ENCODE measurements at places on chromosomes 7 and 10.
A peak's percentile ranks its signal among the peaks of the same experiment; 100 is the strongest.

GRCh38 chr7:155363852-155364600, 66.3 kb downstream of the INSIG1 start:
- H3K4me3 ChIP-seq, result no peak overlapping the region
- no peak for DNase-seq
- H3K4me1 ChIP-seq, result peaks cover 50% of the 10 kb centered on the region
- H3K27me3 ChIP-seq, result peaks cover 53% of the 10 kb centered on the region
- no peak overlapping the region for H3K27ac ChIP-seq

DNA sequence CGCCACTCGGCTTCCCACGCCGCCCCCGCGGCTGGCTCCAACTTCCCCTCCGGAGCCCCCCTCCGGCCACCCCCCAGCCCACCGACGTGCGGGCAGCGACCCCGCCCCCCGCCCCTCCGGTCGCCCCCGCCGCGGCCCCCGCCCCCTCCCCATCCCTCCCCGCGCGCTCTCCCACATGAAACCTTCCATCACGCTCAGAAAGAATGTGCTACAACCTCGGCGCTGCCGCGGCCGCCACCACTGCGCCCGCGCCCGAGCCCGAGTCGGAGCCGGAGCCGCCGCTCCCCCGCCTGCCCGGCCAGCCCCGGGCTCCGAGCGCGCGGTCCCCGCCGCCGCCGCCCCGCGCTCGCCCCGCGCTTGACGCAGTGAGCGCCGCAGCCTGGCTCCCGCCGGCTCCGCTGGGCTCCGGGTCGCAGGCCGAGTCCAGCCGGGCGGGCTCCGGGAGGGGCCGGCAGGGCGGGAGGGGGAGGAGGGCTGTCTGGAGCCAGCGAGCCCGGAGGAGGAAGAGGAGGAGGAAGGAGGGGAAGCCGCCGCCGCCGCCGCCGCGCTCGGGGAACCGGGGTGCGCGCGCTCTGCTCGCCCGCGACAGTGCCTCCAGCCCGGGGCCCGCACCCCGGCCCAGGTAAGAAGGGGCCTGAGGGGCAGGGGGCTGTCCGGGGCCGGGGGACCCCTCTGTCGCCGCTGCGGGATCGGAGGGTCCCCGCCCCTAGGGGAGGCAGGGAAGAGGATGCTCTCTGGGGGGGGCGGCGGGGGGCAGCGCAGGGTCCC, 4.3 kb upstream of the ELFN1 start:
- no peak overlapping the region for H3K27ac ChIP-seq
- peak overlapping the region; percentile 54 for H3K4me3 ChIP-seq
- no peak for DNase-seq

DNA sequence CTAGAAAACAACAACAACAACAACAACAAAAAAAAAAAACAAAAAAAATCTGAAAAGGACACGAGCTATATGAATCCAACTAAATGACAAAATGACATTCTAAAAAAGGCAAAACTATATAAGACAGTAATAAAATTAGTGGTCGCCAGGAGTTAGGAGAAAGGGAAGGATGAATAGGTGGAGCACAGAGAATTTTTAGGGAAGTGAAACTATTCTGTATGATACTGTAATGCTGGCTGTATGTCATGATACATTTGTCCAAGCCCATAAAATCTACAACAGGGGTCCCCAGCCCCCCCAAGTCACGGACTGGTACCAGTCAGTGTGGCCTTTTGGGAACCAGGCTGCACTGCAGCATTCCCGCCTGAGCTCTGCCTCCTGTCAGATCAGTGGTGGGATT, 2.8 kb upstream of the PUS7 start:
- no peaks in the 10 kb centered on the region for H3K27me3 ChIP-seq
- no peak overlapping the region for H3K27ac ChIP-seq
- peaks cover 34% of the 10 kb centered on the region for H3K4me1 ChIP-seq
- no peak for DNase-seq
- H3K4me3 ChIP-seq, result no peak overlapping the region

GRCh38 chr10:33289776-33290175, 44.7 kb downstream of the NRP1 start:
- H3K27ac ChIP-seq, result no peak overlapping the region
- no peaks in the 10 kb centered on the region for H3K36me3 ChIP-seq
- no peaks in the 10 kb centered on the region for H3K27me3 ChIP-seq
- DNase-seq, result no peak
- no peak overlapping the region for H3K4me3 ChIP-seq
- no peaks in the 10 kb centered on the region for H3K4me1 ChIP-seq

- H3K36me3 ChIP-seq, result no peaks in the 10 kb centered on the region
- no peak for DNase-seq
- H3K27ac ChIP-seq, result no peak overlapping the region
Observed at GRCh38 chr7:48144291-48144768, 26.9 kb upstream of the ABCA13 start.

GRCh38 chr10:44807451-44807850, 103.7 kb upstream of the TMEM72 start:
- no peaks in the 10 kb centered on the region for H3K4me1 ChIP-seq
- no peak overlapping the region for H3K4me3 ChIP-seq

GRCh38 chr7:101870361-101871062, 53.1 kb downstream of the CUX1 start:
- H3K27ac ChIP-seq, result peak overlapping the region; percentile 22
- H3K36me3 ChIP-seq, result peaks cover 3% of the 10 kb centered on the region
- no peak overlapping the region for H3K4me3 ChIP-seq
- H3K27me3 ChIP-seq, result no peaks in the 10 kb centered on the region

DNA sequence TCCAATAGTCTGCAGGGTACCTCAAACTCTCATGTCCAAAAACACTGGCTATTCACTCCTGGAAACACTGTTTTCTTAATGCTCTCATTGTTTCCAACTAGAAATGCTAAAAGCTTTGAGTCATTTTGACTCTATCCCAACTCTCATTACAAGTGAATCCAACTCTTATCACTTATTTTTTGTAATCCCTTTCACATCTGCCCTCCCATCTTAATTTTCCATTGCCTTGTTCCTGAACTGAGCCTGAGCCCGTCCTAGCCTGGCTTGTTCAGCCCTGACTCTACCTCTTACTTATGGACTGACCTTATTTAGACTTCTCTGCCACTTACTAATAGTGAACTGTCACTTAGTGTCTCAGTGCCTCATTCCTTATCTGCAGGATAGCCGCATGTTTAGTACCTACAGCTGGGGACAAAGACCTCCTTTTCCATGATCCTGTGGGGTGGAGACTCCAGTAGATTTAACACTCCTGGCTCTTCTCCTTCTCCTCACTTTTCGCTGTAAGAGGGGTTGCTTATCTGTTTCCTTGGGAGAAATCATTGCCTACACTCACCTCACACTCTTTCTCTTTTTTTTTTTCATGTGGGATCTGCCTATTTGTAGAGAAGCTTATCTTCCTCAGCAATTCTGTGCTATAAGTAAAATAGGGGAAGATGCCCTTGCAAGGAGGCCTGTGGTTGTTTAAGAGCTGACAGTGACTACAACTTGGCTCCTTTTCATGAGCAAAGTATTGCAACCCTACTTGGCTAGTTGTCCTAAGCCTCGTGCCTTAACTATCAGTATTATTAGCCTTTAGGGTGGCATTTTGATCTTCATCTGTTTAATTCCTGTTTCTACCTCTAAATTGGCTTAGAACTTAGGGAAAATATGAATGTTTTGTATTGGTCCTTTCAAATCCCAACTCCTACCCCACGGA, 56.4 kb downstream of the SLC16A12 start:
- DNase-seq, result no peak
- H3K4me1 ChIP-seq, result peaks cover 14% of the 10 kb centered on the region
- H3K36me3 ChIP-seq, result no peaks in the 10 kb centered on the region
- no peak overlapping the region for H3K27ac ChIP-seq
- H3K4me3 ChIP-seq, result no peak overlapping the region

DNA sequence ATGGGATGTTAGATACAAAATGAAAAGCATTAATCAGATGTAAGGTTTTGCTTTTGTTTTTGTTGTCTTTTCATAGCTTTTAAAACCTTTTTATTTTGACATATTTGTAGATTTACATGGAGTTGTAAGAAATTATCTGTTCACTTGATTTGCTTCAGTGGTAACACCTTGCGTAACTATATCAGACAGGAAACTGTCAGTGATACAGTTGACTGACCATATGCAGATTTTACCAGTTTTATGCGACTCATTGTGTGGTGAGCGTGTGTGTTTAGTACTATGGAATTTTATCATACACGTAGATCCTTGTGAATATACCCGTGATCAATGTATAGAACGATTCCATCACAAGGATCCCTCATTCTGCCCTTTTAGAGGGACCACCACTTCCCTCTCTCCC, 701.4 kb downstream of the SUGCT start:
- no peak overlapping the region for H3K4me3 ChIP-seq
- no peak overlapping the region for H3K27ac ChIP-seq
- peaks cover 19% of the 10 kb centered on the region for H3K4me1 ChIP-seq
- H3K27me3 ChIP-seq, result no peaks in the 10 kb centered on the region
- H3K36me3 ChIP-seq, result peaks cover 5% of the 10 kb centered on the region

- no peak for DNase-seq
- no peaks in the 10 kb centered on the region for H3K27me3 ChIP-seq
- H3K27ac ChIP-seq, result no peak overlapping the region
- no peak overlapping the region for H3K4me3 ChIP-seq
- H3K36me3 ChIP-seq, result no peaks in the 10 kb centered on the region
Observed at GRCh38 chr7:101838837-101839483, 21.5 kb downstream of the CUX1 start.

DNA sequence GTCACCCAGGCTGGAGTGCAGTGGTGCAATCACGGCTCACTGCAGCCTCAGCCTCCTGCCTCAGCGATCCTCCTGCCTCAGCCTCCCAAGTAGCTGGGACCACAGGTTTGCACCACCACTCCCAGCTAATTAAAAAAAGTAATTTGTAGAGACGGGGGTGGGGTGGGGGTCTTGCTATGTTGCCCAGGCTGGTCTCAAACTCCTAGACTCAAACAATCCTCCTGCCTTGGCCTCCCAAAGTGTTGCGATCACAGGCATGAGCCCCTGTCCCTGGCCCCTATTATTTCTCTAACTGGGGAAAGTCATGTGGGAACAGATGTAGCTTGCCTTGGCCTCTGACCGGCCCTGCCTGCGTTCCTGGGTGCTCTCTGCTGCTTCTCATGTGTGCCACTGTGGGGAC, 178.7 kb downstream of the RNF216 start:
- no peak for DNase-seq
- no peak overlapping the region for H3K4me3 ChIP-seq
- H3K27me3 ChIP-seq, result no peaks in the 10 kb centered on the region
- no peak overlapping the region for H3K27ac ChIP-seq
- no peaks in the 10 kb centered on the region for H3K4me1 ChIP-seq
- H3K36me3 ChIP-seq, result peaks cover 11% of the 10 kb centered on the region
